ENCODE measurements at places on chromosomes 5 and 9.

GRCh38 chr5:54616031-54616430 lies 98.5 kb downstream of the SNX18 start:
- no peak for DNase-seq

GRCh38 chr9:75930730-75931321 lies 40.4 kb downstream of the PCSK5 start:
- DNase-seq: no peak

DNA sequence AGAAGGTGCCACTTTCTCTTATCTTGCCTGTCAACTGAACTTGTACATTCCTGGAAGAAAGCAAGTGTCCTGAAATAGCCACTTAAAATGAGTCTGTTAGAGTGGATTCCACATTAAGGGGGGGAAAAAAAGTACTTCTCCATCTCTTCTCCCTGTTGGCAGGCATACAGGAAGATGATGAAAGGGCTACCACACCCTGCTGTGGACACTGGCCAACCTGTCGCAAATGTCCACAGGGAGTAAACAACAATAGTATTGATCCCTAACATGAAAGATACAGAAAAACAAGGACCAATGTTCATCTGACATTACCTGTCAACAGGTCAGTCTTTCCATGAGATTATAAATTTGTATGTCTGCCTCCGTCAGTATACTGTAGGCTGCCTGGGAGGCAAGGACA lies 265.1 kb upstream of the MAP3K1 start:
- no peak for DNase-seq

- no peak for DNase-seq
These were observed 564.7 kb downstream of the PDE4D start for GRCh38 chr5:59328709-59329296.

GRCh38 chr5:77394064-77394715 lies 97.9 kb downstream of the WDR41 start:
- no peak for DNase-seq

DNA sequence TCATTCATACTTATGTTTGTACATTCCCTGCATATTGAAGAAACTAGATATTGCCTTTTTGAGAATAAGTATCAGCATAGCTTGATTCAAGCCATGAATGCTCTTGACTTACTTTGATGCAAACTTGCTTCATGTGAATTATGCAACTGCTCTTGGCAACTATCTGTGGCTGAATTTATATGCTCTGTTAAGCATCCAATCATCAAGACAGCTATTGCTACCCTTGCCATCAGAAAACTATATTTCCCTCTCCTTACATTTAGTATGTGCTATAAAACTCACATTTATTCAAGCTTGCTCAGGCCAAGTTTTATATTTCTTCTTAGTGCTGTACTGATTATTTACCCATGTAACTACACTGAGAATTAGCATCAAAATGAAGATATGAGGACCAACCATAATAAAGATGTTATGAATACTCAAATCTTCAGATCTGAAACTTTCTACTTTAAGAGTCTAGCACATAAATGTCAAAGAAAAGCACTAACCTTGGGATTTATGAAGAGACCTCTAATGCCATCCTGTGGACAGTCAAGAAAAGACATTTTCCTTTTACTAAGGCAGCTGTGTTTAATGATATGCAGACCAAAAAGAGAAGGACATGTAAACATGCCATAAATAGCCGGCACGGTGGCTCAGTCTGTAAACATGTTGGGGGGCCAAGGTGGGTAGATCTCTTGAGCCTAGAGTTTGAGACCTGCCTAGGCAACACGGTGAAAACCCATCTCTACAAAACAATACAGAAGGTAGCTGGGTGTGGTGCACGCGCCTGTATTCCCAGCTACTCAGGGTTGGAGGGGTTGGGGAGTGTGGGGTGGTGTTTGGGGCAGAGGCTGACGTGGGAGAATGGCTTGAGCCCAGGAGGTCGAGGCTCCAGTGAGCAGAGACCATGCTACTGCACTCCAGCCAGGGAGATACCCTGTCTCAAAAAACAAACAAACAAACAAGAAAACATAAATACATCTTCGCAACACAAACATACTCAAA lies 267.0 kb upstream of the TYRP1 start:
- no peak for DNase-seq

DNA sequence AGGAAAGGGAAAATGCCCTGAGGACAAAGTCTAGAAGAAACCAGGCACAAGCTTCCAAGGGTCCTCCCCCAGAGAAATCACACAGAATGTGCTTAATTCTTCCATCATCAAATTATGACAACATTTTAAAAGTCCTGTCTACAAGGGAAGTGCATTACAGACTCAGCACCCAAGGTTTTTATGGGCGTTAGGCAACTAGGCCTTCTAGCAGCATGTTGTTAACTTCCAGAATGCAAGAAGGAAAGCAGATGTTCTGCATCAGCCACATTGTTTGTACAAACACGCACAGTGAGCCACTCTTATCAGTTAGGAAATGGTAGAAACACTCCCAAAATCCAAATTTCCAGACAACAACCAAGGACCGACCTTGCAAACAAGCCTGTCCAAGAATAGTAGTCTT lies 26.5 kb downstream of the SMC5 start:
- no peak for DNase-seq

- DNase-seq: no peak
These were observed 23.0 kb downstream of the SPARC start for GRCh38 chr5:151663617-151664293.

GRCh38 chr9:73805111-73805510 lies 653.4 kb downstream of the ANXA1 start:
- DNase-seq: no peak

DNA sequence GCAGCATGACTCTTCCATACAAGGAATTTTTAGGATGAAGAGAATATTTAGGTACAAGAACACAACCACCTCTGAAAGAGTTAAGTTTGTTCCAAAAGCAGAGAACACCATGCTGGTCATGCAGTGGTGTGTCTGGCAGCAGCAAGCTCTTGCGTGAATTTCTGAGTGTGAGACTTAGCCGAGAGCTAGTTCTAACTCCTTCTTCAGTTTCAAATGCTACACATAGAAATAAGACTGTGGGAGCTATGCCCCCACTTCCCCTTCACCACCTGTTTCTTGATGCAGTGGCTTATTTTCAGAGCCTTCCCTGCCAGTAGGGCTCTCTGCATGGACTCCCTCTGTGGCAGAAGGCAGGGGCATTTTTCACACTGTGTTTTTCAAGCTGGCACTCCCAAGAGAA lies 122.9 kb upstream of the ZNF366 start:
- DNase-seq: no peak

- no peak for DNase-seq
These were observed 59.9 kb upstream of the IL6ST start for GRCh38 chr5:56054666-56055065.

DNA sequence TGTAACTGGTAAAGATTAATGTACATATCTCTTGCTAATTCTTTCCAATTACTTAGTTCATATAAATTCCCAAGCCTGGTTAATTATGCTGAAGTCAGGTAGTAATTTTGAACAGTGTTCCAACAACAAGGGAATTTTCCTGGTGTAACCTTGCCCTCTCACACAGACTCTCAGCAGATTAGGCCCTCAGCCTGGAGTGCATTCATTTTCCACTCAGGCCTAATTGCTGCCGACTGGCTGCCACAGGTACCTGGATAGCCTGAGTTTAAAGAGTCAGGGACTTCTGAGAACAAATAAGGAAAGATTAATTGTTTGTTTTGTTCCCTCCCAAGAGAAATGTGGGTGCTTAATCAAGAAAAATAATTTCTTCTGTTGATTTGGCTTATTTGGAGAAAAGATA lies 71.4 kb downstream of the PPIC start:
- DNase-seq: no peak

- DNase-seq: no peak
These were observed 44.1 kb downstream of the GAS1 start for GRCh38 chr9:86902991-86903733.

GRCh38 chr9:130541533-130541932 lies 37.8 kb upstream of the FUBP3 start:
- DNase-seq: no peak

GRCh38 chr9:20224756-20225155 lies 397.5 kb downstream of the MLLT3 start:
- no peak for DNase-seq

DNA sequence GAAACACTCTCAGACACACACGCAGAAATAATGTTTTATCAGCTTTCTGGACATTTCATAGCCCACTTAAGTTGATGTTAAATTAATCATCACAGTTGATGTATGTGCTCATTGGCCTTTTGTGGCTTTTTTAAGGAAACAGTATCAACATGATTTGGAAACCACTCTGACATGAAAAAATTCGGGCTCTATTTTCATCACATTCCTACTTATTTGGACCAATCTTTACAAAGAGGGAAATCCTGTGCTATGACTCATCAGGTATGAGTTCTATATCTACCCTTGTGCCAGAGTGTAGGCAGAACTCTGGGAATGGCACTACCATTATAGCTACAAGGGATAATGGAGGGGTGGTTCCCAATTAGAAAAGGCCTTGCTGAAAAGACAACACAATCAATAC lies 388.4 kb upstream of the PTGER4 start:
- no peak for DNase-seq

DNA sequence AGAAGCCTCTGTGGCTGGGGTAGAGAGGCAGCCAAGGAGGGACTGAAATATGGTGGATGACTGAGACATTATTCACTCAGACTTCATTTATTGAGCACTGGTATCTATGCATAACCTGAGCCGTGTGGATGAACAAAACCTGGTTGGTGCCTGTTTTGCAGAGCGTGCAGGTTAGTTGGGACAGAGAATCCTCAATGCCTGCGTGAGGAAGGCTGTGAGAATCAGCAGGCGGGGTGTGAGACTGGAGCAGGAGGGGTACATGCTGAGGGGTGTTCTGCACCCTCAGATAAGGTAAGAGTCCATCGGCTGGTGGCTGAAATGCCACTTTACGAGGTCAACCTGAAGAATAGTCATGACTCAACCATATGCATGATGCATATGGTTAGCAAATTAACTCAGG lies 271.6 kb downstream of the MED10 start:
- DNase-seq: no peak

DNA sequence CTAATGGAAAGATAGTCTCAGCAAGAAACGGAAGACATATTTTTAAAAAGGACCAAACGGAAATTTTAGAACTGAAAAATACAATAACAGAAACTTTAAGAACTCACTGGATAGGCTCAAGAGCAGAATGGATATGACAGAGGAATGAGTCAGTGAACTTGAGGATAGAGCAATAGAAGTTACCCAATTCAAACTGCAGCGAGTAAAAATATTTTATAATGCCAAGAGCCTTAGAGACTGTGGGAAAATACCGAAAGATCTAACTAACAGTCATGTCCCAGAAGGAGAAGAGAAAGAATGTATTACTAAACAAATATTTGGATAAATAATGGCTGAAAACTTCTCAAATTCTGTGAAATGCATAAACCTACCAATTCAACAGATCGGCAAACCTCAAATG lies 40.8 kb downstream of the ADAMTS2 start:
- DNase-seq: no peak

DNA sequence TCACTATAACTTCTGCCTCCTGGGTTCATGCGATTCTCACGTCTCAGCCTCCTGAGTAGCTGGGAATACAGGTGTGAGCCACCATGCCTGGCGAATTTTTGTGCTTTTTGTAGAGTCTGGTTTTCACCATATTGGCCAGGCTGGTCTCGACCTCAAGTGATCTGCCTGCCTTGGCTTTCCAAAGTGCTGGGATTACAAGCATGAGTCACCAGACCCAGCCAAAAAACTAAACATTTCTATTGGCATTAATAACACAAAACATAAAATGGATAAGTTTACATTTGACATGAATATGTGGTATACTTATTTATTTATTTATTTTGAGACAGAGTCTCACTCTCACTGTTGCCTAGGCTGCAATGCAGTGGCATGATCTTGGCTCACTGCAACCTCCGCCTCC lies 13.6 kb upstream of the REEP5 start:
- no peak for DNase-seq

GRCh38 chr9:91811024-91811909 lies 138.8 kb downstream of the ROR2 start:
- DNase-seq: no peak

- no peak for DNase-seq
These were observed 12.3 kb downstream of the PHF19 start for GRCh38 chr9:120864719-120865118.

GRCh38 chr9:136920734-136921231 lies 23.8 kb downstream of the FBXW5 start:
- DNase-seq: no peak

- no peak for DNase-seq
These were observed 20.6 kb upstream of the VCAN start for GRCh38 chr5:83450967-83451248.

GRCh38 chr5:56479126-56479525 lies 246.0 kb upstream of the ANKRD55 start:
- DNase-seq: no peak

DNA sequence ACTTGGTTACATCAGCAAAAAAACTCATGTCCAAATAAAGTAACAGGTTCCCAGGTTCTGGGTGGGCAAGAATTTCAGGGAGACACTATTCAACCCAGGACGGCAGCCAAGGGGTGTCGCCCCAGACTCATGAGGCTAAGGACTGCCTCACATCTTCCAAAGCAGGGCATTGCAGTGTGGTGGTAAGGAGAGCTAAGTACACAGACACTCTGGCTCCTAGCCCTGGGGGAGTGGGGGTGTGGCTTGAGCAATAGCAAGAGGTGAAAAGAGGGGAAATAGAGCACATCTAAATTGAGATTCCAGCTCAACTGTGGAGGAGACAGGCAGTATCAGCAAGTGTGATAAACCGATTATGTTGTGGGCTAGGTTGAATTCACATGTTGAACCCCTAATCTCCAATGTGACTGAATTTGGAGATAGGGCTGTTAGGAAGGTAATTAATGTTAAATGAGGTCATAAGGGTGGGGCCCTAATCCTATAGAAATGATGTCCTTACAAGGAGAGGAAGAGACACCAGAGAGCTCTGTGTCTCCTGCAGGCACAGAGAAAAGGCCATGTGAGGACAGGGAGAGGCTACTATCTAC lies 49.9 kb upstream of the MARCHF11 start:
- no peak for DNase-seq

DNA sequence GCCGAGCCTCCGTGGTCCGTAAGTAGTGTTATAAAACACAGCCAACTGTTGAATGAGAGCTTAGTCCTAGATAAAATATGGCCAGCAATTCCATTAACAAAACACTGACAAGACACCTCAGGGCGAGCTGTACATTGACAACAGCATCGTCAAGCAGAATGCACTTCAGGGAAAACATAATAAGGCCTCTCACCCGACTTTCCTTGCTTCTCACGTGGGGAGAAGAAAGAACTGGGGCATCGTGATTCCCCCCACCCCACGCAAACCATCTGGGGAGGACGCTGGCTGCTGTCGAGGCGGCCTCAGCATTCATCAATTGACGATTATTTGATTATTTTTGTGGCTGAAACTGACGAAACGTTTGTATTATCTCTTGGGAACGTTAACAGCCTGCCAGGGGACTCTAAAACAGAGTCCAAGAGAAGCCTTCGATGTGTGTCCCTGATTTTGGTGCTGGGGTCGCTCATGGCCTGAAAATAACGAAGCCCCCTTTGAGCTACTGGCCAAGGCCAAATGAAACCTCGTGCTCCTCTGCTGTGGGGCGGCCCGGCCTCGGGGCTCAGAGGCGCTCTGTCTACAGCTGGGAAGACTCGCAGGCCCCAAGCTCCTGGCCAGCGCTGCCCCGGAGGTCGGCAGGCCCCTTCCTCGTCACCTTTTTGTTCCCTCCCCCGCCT lies 464 bp downstream of the GDF9 start:
- no peak for DNase-seq

- no peak for DNase-seq
These were observed 10.5 kb upstream of the SPATA31E1 start for GRCh38 chr9:87872079-87872624.

- no peak for DNase-seq
These were observed 43.1 kb downstream of the RALGPS1 start for GRCh38 chr9:126957687-126958053.

GRCh38 chr5:151880324-151880723 lies 44.3 kb downstream of the GLRA1 start:
- DNase-seq: no peak

- DNase-seq: no peak
These were observed 387.4 kb downstream of the MAN2A1 start for GRCh38 chr5:110077147-110077546.
